Bronchial smooth muscle cell (primary cell): ENCODE measurements at places on chromosomes 1 and 21. TPM values are rescaled to one million over a fixed set of nuclear protein-coding genes. Genes with fewer than 3 reads are reported as not detected.

CD5L gene
- not detected in 2 replicates for total RNA-seq

SRP9 gene
- total RNA-seq, result 179 and 224 TPM in 2 replicates

ANGPTL7 gene
- 0.79 and 25.7 TPM in 2 replicates for total RNA-seq

LHX8 gene
- not detected in 2 replicates for total RNA-seq

C1QA gene
- total RNA-seq, result not detected in 2 replicates

ADCY10 gene
- total RNA-seq, result 0.16 and 0.17 TPM in 2 replicates

IFT25 gene
- total RNA-seq, result 12.5 and 24.7 TPM in 2 replicates

OR14A16 gene
- not detected in 2 replicates for total RNA-seq

EXTL1 gene
- 0.09 and 0.47 TPM in 2 replicates for total RNA-seq

INSRR gene
- under 0.01 TPM in 1 of 2 replicates, not detected in the other for total RNA-seq

LCE1B gene
- total RNA-seq, result not detected in 2 replicates

SH3BP5L gene
- 16.9 and 17.0 TPM in 2 replicates for total RNA-seq

S100A7A gene
- total RNA-seq, result not detected in 2 replicates

LRRC53 gene
- not detected in 2 replicates for total RNA-seq

ZSWIM5 gene
- total RNA-seq, result 0.32 and 1.5 TPM in 2 replicates

MCOLN3 gene
- total RNA-seq, result 0.43 and 6.9 TPM in 2 replicates

CDCA8 gene
- total RNA-seq, result 0.26 and 1.1 TPM in 2 replicates

SLC44A5 gene
- total RNA-seq, result 0.09 and 0.16 TPM in 2 replicates

RHEX gene
- not detected in 2 replicates for total RNA-seq
